ENCODE measurements at places on chromosomes 12 and 14.

- no peak for DNase-seq
These were observed 41.3 kb upstream of the TESC start for GRCh38 chr12:117140397-117141096.

GRCh38 chr12:28212182-28212581 lies 21.9 kb downstream of the CCDC91 start:
- no peak for DNase-seq

- DNase-seq = no peak
These were observed 18.1 kb upstream of the EIF5 start for GRCh38 chr14:103315941-103316340.

DNA sequence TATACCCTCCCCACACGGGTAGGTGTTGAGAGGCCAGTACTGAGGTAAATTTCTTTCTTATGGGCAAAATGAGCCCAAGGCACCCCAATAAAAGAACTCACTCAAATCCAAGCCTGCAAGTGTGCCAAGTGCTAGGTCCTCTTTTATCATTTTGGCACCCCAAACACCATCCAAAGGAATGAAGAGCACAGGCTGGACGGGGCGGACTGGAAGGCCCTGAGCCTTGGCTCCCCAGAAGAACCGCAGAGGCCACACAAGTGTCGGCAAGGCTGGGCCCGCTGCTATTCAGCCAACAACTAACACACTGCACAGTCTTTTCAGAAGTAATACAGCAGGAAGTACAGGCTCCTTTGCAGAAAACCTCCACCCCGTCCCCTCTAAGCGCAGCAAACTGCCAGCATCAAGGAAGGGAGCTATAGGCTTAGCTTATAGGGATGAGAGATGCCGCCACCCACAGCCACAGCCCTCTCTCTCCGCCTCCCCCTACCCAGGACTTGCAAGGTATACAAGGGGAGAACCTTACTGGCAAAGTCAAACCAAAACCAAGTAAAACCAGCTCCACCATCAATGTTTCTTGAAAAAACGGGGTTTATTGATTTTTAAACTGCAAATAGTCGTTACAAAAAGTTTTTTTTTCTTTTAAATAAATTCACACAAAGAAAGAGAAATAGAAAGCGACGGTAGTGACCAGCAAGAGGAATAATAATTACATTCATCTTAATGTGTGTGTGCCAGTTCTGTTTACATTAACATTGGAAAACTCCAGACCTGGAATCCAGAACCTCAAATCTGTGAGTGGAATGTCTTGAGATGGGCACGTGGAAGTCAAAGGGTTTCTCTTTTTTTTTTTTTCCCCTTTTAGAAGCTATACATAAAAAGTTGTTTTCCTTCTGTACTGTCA lies 5.5 kb downstream of the ZFP36L1 start:
- no peak for DNase-seq

DNA sequence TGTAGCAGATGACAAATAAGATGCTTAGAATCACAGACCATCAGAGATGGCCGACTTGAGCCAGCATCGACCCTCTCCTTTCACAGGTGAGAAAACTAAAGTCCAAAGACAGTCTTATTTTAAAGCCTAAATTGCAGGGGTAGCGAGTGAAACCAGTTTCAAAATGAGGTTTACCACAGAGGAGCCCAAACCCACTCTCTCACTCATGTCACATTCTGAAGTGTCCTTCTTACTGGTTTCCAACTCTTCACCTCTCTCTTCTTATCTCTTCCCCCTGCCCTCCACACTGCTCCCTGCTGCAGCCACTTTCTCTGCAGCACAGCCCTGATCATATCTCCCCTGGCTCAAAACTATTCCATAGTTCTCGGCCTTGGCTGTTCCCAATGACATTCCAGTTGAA lies 57.0 kb upstream of the NID2 start:
- DNase-seq = no peak

GRCh38 chr12:131734336-131735152 lies 23.7 kb downstream of the SFSWAP start:
- DNase-seq = no peak

DNA sequence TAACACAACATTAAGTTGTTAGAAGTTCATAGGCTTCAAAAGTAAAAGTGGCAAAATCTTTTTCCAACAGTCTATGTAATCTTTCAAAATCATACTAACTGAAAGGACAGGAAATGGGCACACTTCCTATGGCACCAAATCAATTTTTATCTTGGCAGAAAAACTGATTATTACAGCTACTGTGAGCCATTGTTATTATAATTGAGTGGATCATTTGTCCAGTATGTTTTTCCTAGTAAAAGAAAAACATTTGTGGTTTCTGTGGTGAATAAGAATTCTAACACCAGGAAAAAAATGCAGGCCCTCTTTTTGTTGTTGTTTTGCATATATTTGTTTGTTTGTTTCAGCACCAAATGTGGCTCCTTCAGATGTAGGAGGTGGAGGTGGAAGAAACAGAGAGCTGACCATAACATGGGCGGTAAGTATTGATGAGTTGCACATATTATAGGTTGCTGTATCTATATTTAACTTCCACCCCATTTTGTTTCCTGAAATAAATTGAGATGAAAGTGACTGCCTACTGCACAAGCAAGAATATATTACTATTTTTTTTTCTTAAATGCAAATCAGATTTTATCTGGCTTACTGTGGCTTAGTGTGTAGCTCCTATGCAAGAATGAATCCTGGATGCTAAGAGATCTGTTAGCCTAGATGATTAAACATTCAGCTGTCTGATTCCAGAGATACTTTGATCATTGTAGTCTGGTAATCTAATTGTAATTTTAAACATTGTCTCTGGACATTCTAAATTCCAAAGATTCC lies 174.1 kb upstream of the PDZRN4 start:
- no peak for DNase-seq

GRCh38 chr12:131076296-131076695 lies 122.6 kb downstream of the ADGRD1 start:
- no peak for DNase-seq

- DNase-seq = no peak
These were observed 179.6 kb downstream of the TMEM117 start for GRCh38 chr12:44015333-44015941.

- DNase-seq = no peak
These were observed 325.5 kb upstream of the RTL1 start for GRCh38 chr14:101228949-101229541.

DNA sequence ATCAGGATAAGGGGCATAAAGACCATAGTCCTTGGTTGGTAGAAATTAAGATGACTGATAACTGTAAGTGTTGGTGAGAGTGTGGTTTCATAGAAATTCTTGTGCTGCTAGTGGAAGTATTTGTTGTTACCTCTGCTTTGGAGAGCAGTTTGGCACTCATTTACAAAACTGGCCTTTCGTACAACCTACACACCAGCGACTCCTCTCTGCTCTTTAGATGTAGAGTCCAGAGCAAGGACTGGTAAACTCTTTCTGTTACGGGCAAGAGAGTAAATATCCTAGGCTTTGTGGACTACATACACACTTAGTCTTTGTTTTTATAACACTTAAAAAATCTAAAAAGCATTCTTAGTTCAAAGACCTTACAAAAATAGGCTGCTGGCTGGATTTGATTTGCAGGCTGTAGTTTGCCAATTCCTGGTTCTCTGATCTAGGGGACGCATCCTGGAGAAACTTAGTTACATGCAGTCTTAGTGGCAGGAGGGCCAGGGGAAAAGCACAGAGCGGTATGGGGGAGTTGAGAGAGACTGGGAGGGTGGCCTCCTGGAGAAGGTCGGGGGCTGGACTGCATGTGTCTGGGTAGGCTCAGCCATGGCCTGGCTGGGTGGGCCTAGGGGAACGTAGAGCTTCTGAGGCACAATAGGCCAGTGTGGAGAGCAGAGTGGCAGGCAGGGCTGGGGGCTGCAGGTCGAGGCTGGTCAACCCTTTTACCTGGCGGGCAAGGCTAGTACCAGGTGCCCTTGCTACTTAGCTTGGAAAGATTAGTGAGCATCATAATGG lies 55.3 kb upstream of the AMN start:
- no peak for DNase-seq

GRCh38 chr12:119384340-119384739 lies 49.8 kb downstream of the CCDC60 start:
- DNase-seq = no peak

- no peak for DNase-seq
These were observed 1.7 kb downstream of the ORAI1 start for GRCh38 chr12:121628037-121628436.

GRCh38 chr14:61489932-61490331 lies 168.6 kb downstream of the PRKCH start:
- no peak for DNase-seq

DNA sequence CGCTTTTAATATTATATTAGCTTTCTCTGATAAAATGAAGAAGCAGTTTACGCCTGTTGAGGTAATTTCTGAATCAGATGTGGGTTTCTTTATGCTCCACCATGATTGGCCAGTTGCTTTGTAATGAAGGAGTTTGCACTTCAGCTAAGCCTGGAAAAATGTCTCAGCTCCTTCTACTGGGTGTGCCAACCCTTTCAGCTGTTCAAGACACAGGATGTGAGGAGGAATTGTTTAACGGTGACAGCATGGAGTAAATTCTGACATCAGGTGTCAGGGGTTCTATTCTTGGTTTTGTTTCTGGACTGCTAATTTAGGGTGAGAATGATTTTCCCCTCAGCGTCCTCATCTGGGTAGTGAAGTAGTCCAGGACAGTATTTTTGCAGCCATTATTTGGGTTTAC lies 43.5 kb downstream of the FLRT2 start:
- DNase-seq = no peak

DNA sequence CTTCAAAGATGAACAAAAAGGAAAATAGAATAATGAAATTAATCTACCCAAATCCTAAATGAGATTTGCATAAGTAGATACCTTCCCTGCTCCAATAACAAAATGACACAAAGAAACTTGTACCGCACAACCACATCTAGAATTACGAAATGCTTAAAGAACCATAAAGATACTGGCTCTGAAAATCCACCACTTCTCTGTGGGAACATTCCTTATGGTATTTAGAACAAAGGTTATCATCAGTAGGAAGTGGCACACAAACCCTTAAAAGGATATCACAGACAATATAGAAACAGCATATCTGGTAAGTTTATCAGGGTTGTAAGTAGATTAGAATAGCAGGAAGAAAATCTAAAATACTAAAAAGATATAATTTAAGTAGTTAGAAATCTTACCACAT lies 11.6 kb downstream of the IAPP start:
- no peak for DNase-seq

- DNase-seq = no peak
These were observed 1.8 kb downstream of the HSPB8 start for GRCh38 chr12:119180380-119181040.

GRCh38 chr12:3202734-3203446 lies 125.7 kb downstream of the TSPAN9 start:
- DNase-seq = no peak

DNA sequence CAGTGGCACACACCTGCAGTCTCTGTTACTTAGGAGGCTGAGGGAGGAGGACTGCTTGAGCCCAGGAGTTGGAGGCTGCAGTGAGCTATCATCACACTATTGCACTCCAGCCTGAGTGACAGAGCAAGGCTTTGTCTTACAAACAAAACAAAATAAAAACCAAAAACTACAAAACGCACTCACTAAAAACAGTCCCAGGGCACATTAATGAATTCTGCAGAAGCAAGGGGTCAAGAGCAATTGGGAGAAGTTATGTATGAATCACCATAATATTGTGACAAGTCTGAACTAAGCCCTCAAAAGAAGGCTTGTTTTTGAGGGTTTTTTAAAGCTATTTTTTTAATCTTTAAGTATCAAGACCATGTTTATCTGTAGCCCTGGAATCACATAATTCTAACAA lies 201.1 kb downstream of the MED13L start:
- no peak for DNase-seq

GRCh38 chr14:22995889-22996625 lies 13.7 kb upstream of the AJUBA start:
- DNase-seq = no peak

GRCh38 chr12:75720812-75721641 lies 209.6 kb upstream of the KRR1 start:
- no peak for DNase-seq

- no peak for DNase-seq
These were observed 45.6 kb upstream of the SOCS2 start for GRCh38 chr12:93526786-93527428.

DNA sequence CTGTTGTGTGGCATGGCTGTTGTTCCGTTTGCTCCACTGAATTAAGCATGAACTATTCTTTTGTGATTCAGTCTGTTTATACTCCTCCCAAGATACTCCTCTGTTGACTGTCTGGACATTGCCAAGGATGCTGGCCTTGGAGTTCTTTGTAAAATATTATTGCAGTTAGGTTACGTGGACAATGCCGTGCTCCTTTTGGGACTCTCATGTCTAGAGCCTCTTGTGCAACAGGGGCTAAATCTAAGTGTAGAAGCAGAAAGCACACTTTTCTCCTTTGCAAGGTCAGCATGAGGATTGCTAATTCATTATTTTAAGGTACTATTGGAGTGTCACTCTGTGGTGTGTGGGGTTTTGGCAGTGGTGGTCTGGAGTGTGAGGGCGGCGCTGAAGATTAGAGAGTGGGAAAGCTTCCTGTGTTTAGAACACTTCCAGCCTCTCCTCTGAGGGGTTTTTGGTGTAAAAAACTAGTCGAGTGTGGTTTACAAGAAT lies 125.4 kb downstream of the SAMD4A start:
- DNase-seq = no peak

GRCh38 chr14:54258382-54258781 lies 138.4 kb upstream of the CDKN3 start:
- DNase-seq = no peak

GRCh38 chr14:68519671-68520187 lies 273.1 kb downstream of the ZFP36L1 start:
- DNase-seq = no peak
